Activated naive CD8-positive, alpha-beta T cell treated with anti-CD3 and anti-CD28 coated beads for 36 hours (primary cell): ENCODE measurements at places on chromosomes 2 and 18.
A peak's percentile ranks its signal among the peaks of the same experiment; 100 is the strongest.

GRCh38 chr2:233672886-233673285 lies 1.2 kb downstream of the UGT1A9 start:
- H3K36me3 ChIP-seq, result no peaks in the 10 kb centered on the region
- no peaks in the 10 kb centered on the region for H3K4me1 ChIP-seq
- no peak overlapping the region for H3K4me3 ChIP-seq
- H3K27ac ChIP-seq, result no peak overlapping the region
- DNase-seq, result no peak
- peaks cover 17% of the 10 kb centered on the region for H3K27me3 ChIP-seq

- DNase-seq, result no peak
- peaks cover 21% of the 10 kb centered on the region for H3K36me3 ChIP-seq
- H3K27me3 ChIP-seq, result no peaks in the 10 kb centered on the region
- H3K27ac ChIP-seq, result no peak overlapping the region
These were observed 14.7 kb downstream of the ZNF142 start for GRCh38 chr2:218644721-218645120.

- H3K27ac ChIP-seq, result no peak overlapping the region
- no peak for DNase-seq
- H3K27me3 ChIP-seq, result peaks cover 4% of the 10 kb centered on the region
- no peaks in the 10 kb centered on the region for H3K4me1 ChIP-seq
These were observed 137.0 kb downstream of the EN1 start for GRCh38 chr2:118710481-118710880.

DNA sequence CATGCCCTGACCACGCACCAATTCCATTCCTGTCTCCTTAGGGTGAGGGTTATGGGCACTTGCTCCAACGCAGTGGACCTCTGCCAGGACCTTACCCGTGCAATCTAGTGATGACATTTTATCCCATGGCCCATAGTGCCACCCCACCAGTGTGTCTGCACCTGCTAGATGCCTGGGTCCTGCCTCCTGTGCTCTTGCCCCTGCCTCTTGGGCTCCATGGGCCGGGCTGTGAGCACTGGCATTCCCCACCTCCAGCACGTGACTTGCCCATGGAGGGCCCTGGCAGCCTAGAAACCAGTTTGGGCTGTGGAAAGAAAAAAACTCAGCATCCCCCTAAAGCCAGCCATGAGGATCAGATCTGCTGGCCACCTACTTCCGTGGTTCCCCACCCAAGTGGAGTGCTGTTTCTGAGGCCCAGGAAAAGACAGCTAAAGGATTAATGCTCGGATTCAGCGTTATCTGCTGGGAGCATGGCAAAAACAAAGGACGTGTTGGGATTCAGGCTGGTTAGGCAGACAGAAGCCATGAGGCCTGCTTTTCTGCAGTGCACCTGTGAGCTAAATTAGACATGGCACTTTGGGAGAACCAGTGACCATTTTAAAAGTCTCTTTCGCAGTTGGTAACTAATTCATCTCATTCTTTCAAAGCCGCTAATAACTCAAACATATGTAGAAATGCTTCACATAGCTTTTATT lies 129.2 kb downstream of the ALPK2 start:
- peaks cover 34% of the 10 kb centered on the region for H3K27me3 ChIP-seq
- no peak for DNase-seq
- no peaks in the 10 kb centered on the region for H3K36me3 ChIP-seq
- H3K27ac ChIP-seq, result no peak overlapping the region

GRCh38 chr2:172168917-172169346 lies 66.2 kb upstream of the DLX2 start:
- peaks cover 2% of the 10 kb centered on the region for H3K4me1 ChIP-seq
- H3K36me3 ChIP-seq, result no peaks in the 10 kb centered on the region
- H3K27me3 ChIP-seq, result peaks cover 4% of the 10 kb centered on the region
- no peak overlapping the region for H3K4me3 ChIP-seq
- H3K27ac ChIP-seq, result no peak overlapping the region

DNA sequence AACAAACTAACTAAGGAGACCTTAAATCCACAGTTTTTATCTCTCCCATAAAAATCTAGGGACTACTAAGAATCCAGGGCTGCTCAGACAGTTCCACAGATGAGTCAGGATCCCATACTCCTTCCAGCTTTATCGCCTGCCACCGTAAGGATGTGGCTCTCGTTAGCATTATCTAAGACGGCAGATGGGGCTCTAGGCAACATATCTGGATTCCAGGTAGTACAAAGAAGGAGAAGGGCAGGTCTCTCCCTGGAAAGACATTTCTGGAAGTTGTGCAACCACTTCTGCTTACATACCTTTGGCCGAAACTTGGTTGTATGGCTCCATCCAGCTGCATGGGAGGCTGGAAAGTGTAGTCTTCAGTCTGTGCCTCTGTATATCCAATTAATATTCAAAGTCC lies 149.4 kb downstream of the SP3 start:
- DNase-seq, result no peak
- peaks cover 9% of the 10 kb centered on the region for H3K27me3 ChIP-seq
- no peaks in the 10 kb centered on the region for H3K36me3 ChIP-seq
- no peak overlapping the region for H3K27ac ChIP-seq
- H3K4me3 ChIP-seq, result no peak overlapping the region

- H3K27ac ChIP-seq, result no peak overlapping the region
- H3K4me3 ChIP-seq, result no peak overlapping the region
- no peaks in the 10 kb centered on the region for H3K36me3 ChIP-seq
- H3K4me1 ChIP-seq, result no peaks in the 10 kb centered on the region
- no peak for DNase-seq
- H3K27me3 ChIP-seq, result no peaks in the 10 kb centered on the region
These were observed 243.6 kb downstream of the OSR1 start for GRCh38 chr2:19114754-19115231.

- H3K27ac ChIP-seq, result no peak overlapping the region
- no peaks in the 10 kb centered on the region for H3K36me3 ChIP-seq
- no peak for DNase-seq
- H3K27me3 ChIP-seq, result peaks cover 23% of the 10 kb centered on the region
- no peak overlapping the region for H3K4me3 ChIP-seq
These were observed 228.8 kb downstream of the LRRTM1 start for GRCh38 chr2:80075719-80076118.

DNA sequence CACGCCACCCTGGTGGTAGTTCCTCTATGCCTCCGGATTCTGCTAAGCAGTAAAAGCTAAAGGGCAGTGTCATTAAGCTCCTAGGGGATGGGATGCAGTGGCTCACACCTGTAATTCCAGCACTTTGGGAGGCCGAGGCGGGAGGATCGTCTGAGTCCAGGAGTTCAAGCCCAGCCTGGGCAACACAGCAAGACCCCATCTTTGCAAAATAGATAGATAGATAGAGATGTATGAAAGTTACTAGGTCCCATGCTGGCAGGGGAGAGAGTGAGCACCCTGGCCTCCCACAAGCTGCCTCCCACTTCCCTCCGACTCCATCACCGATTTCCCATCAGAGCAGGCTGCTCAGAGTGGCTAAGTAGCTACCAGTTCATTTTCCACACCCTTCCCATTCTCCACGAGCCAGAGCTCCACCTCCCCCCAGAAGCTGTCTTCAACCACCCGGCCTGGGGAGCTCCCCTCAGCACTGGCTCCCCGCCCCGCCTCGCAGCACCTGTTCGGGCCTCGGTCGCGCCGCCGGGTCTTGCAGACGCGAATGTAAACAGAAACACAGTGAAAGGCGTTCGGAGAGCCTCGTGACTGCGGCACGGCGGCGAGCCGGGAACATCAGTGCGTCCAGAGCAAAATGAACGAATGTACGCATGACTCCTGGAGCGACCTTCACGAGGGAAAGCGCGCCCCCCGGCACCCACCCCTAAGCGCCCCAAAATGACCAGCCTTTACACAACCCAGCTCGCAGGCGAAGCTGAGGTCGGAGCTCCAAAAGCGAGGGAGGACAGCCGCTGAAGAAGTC lies 598 bp upstream of the CEP68 start:
- H3K4me1 ChIP-seq, result peaks cover 52% of the 10 kb centered on the region
- no peaks in the 10 kb centered on the region for H3K27me3 ChIP-seq
- no peaks in the 10 kb centered on the region for H3K36me3 ChIP-seq
- H3K4me3 ChIP-seq, result peak overlapping the region; percentile 93

GRCh38 chr2:153645599-153645998 lies 167.0 kb upstream of the RPRM start:
- no peak overlapping the region for H3K27ac ChIP-seq
- H3K4me3 ChIP-seq, result no peak overlapping the region
- no peaks in the 10 kb centered on the region for H3K4me1 ChIP-seq
- no peaks in the 10 kb centered on the region for H3K27me3 ChIP-seq
- no peak for DNase-seq

DNA sequence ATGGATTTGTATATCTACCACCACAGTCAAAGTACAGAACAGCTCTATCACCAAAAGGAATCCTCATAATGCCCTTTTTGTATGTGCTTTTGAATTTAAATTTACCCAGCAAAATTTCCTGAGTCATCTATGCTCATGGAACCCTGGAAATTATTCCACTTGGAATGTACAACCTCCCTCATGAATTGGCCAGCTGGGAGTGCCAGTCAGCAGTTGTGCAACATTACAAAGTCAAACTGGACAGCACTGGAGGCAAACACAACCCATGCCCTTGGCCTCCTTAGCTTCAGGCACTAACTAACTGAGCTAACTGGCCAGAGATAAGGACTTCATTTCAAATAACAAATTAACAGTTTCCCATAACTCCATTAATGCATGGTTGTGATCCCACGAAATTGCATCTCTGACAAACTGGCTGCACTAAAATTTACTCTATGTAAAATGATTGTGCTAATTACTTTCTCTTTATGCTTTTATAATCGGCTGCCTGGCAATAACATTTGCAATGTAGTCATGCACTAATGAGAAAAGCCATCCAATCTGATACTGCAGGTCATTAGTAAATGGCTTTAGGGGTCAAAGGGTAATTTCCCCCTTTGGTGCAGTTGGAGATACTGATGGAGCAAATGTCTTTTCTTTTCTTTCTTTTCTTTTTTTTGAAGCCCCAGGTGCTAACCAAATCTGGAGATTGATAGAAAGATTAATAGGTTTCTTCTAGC lies 270.5 kb downstream of the ACTR3 start:
- H3K36me3 ChIP-seq, result no peaks in the 10 kb centered on the region
- no peak for DNase-seq
- H3K27ac ChIP-seq, result no peak overlapping the region
- peaks cover 3% of the 10 kb centered on the region for H3K27me3 ChIP-seq
- H3K4me3 ChIP-seq, result no peak overlapping the region

- peaks cover 21% of the 10 kb centered on the region for H3K4me1 ChIP-seq
- no peak overlapping the region for H3K27ac ChIP-seq
- H3K27me3 ChIP-seq, result peaks cover 5% of the 10 kb centered on the region
- no peak for DNase-seq
- no peaks in the 10 kb centered on the region for H3K36me3 ChIP-seq
- no peak overlapping the region for H3K4me3 ChIP-seq
These were observed 147.0 kb upstream of the ID2 start for GRCh38 chr2:8534729-8535468.

- peaks cover 3% of the 10 kb centered on the region for H3K27me3 ChIP-seq
- H3K27ac ChIP-seq, result no peak overlapping the region
- DNase-seq, result no peak
- peaks cover 2% of the 10 kb centered on the region for H3K36me3 ChIP-seq
- no peaks in the 10 kb centered on the region for H3K4me1 ChIP-seq
These were observed 33.0 kb downstream of the CTIF start for GRCh38 chr18:48571639-48572384.

DNA sequence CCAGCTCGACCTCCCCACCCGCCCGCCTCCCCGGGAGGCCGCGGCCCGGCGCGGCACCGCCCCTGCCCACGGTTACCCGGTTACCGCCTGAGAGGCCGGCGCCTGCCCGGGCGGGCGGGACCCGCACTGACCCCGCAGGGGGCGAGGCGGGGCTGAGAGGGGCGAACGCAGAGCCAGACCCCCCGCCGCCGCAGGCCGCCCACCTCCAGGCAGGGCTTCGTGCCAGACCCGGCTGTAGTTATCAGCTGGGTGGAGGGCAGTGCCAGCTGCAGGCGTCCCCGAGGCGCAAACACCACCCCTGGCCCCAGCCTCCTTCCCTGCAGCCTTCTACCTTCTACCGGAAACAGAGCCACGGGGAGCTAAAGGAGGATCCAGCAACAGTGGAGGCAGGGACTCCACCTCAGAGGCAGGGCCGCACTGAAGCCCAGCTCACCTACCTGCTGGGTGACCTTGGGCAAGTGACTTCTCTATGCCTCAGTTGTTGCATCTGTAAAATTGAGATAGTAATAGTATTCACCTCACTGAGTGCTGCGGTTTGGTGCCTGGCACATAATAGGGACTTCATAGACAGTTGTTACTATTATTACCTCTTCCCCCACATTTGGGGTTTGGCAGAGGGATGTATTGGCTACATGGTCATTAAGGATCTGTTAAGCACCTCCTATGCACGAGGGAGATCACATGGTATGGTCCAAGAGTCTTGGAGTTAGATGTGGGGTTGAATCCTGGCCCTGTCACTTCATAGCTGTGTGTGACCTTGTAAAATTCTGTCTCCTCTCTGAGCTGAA lies 231.6 kb upstream of the SMAD2 start:
- no peak for DNase-seq
- peak overlapping the region; percentile 52 for H3K4me3 ChIP-seq
- H3K4me1 ChIP-seq, result peaks cover 2% of the 10 kb centered on the region
- no peak overlapping the region for H3K27ac ChIP-seq
- no peaks in the 10 kb centered on the region for H3K36me3 ChIP-seq

- no peak overlapping the region for H3K4me3 ChIP-seq
- H3K27ac ChIP-seq, result no peak overlapping the region
- H3K4me1 ChIP-seq, result no peaks in the 10 kb centered on the region
- H3K27me3 ChIP-seq, result peaks cover 31% of the 10 kb centered on the region
- DNase-seq, result no peak
- no peaks in the 10 kb centered on the region for H3K36me3 ChIP-seq
These were observed 62.3 kb upstream of the KLHL29 start for GRCh38 chr2:23322567-23323197.

DNA sequence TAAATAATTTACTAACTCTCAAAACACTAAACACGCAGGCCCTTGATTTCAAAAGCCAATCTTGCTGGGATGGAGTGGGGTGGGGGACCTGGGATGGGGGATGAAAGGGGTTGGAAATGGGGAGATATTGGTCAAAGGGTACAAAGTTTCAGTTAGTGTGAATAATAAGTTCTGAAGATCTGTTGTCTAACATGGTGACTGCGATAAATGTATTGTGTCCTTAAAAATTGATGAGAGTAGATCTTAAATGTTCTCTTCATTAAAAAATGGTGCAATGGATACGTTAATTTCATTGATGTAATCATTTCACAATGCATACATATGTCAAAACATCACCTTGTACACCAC lies 505 bp upstream of the ACYP2 start:
- DNase-seq, result no peak
- peaks cover 5% of the 10 kb centered on the region for H3K27me3 ChIP-seq
- H3K4me1 ChIP-seq, result peaks cover 7% of the 10 kb centered on the region
- peaks cover 19% of the 10 kb centered on the region for H3K36me3 ChIP-seq
- H3K27ac ChIP-seq, result peak overlapping the region; percentile 99
- H3K4me3 ChIP-seq, result peak overlapping the region; percentile 98

DNA sequence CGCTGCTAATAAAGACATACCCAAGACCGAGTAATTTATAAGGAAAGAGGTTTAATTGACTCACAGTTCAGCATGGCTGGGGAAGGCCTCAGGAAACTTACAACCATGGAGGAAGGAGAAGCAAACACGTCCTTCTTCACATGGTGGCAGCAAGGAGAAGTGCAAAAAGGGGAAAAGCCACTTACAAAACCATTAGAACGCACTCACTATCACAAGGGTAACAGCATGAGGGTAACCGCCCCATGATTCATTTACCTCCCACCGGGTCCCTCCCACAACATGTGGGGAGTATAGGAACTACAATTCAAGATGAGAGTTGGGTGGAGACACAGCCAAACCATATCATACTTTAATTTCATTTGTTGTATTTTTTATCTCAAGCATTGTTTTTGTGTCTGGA lies 67.5 kb downstream of the ATP9B start:
- H3K27ac ChIP-seq, result no peak overlapping the region
- H3K36me3 ChIP-seq, result peaks cover 8% of the 10 kb centered on the region
- no peak for DNase-seq
- H3K4me3 ChIP-seq, result no peak overlapping the region
- H3K4me1 ChIP-seq, result peaks cover 2% of the 10 kb centered on the region
- no peaks in the 10 kb centered on the region for H3K27me3 ChIP-seq
